Panc1 (cell line): ENCODE measurements at places on chromosomes 13 and 19.

GRCh38 chr19:7482584-7483439 is 6.0 kb downstream of the PEX11G start:
- DNase-seq, result no peak

- DNase-seq, result no peak
These were observed 1.6 kb upstream of the PDE4C start for GRCh38 chr19:18227781-18228271.

- DNase-seq, result no peak
These were observed 62.7 kb downstream of the COL4A1 start for GRCh38 chr13:110244071-110244830.

DNA sequence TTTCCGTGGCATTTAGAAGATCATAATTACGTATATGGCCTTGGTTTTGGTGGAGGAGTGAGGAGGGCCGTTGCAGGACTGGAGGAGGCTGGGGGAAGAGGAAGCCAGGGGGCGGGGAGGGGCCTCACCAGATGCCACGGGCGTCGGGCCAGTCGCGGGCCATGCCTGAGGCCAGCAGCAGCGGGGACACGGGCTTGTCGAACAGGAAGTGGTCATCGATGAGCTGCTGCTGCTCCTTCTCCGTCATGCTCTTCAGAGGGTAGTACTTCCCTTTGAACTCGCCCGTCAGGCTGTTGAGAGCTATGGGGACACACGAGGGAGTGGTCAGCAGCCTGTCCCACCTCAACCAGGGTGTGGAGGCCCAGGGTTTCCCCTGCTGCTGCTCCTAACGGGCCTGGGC is 11.1 kb downstream of the CKM start:
- no peak for DNase-seq

DNA sequence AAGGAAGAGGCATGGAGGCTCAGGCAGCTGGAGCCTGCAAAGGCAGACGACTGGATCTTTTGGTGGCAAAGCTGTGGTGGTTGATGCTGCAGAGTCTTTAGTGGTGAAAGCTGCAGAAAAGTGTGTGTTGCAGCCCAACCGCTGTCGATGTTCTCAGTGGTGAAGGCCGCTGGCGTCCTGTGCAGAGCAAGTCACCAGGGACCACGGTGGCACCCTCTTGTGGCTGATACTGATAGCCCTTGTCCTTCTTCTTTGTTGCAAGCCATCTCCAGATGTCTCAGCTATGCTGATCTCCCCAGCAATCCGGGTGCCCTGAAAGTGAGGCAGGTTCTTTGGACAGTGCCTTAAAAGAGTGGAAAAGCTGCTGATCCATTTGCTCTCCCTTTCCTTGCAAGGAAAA is 610.9 kb upstream of the PCDH9 start:
- DNase-seq, result no peak

GRCh38 chr19:19421299-19421696 is 15.8 kb downstream of the GATAD2A start:
- no peak for DNase-seq
